ENCODE measurements at places on chromosomes 7 and 10.

DNA sequence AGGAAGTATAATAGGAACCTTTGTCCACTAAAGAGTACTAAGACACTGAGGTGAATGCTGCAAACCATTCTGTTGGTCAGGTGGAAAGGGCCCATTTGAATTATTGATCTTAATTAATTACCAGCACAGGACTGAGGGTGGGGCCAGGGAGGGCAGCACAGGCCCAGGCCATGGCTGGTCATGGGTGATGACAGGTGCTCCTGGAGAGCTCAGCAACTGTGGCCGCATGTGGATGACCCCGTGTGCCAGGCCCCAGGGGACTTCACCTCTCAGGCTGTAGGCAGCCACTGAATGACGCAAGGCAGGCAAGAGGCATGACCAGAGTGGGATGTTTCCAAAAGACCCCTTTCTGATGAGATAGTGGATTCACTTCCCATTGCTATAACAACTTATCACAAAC is 54.2 kb downstream of the HECW1 start:
- no peak for DNase-seq

DNA sequence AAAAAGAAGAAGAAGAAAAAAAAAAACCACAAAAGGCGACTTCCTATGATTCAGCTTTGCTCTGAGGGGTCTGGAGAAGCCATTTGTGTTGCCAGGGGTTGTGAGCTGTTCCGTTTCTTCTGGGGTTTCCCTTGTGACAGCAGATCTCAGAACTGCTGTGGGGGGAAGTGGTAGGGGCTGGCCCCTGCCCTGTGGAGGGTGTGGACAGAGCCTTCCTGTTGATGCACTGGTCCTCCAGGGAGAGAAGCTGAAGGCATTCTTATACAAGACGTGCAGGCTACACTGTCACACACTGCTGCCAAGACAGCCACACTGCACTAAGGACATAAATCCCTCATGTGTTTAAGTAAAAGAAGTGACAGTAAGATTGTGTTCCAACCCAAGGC is 17.3 kb upstream of the CSGALNACT2 start:
- no peak for DNase-seq

DNA sequence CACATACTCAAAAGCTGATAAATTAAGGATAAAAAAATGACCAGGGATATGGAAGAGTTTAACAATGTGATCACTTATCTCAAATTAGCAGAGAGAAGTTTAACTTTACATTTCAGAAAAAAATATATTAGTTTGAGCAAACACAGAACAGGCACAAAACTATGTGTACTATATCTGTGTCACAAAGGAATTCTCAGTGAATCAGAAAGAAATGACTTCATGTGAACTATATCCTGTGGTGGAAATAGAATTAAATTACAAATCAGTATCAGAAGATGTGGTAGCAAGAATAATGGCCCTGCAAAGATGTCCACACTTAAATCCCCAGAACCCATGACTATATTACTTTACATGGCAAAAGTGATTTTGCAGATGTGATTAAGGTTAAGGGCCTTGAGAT is 70.3 kb downstream of the SEC23IP start:
- no peak for DNase-seq

- DNase-seq = no peak
Measured at GRCh38 chr10:128747582-128748346, 621.5 kb upstream of the MKI67 start.

- no peak for DNase-seq
Measured at GRCh38 chr10:13848520-13849445, 262.0 kb downstream of the PRPF18 start.

GRCh38 chr7:108099713-108100112 is 30.4 kb downstream of the LAMB4 start:
- no peak for DNase-seq

GRCh38 chr10:125848371-125848770 is 25.0 kb downstream of the BCCIP start:
- no peak for DNase-seq

GRCh38 chr10:95247881-95248583 is 42.8 kb downstream of the PDLIM1 start:
- DNase-seq = no peak

DNA sequence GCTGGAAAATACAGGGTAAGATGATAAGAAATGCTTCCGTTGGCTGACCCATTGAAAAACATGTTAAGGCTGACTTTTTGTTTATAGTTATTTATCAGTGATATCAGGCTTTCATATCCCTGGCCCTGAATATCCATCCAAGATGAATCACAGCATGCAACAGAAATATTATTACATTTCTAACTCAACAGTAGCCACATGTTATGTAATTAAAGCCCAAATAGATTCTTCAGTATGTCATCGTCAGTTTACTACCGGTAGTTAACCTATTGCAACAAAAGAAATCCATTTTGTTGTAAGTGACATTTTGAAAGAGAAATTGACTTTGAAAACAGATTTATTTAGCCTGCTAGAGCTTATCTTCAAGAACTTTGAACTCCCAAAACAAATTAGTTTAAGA is 354.1 kb upstream of the CELF2 start:
- no peak for DNase-seq

DNA sequence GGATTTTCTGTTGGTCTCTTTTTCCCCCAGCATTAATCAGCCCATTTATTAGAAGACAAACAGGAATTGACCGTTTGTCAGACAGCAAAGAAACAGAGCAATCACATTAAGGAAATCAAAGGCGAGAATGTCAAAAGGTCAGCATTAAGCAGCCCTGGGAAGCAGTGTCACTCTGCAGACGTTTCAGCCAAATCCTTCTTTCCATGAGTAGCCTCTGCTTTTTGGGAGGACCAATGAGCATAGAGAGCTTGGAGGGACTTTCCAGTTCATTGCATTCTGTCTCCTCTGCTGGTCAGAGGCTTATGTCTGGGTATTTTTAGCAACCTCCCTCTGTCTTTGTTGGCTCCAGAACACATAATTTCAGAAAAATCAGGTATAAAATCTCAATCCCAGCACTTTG is 481.4 kb downstream of the GALNT17 start:
- no peak for DNase-seq

GRCh38 chr10:71607082-71607443 is 112.5 kb downstream of the C10orf105 start:
- no peak for DNase-seq
